Uterus (tissue), 4 donors: ENCODE measurements at places on chromosomes 16 and 17. TPM values are rescaled to one million over a fixed set of nuclear protein-coding genes. Genes with fewer than 3 reads are reported as not detected.
A peak's percentile ranks its signal among the peaks of the same experiment; 100 is the strongest.

DNA sequence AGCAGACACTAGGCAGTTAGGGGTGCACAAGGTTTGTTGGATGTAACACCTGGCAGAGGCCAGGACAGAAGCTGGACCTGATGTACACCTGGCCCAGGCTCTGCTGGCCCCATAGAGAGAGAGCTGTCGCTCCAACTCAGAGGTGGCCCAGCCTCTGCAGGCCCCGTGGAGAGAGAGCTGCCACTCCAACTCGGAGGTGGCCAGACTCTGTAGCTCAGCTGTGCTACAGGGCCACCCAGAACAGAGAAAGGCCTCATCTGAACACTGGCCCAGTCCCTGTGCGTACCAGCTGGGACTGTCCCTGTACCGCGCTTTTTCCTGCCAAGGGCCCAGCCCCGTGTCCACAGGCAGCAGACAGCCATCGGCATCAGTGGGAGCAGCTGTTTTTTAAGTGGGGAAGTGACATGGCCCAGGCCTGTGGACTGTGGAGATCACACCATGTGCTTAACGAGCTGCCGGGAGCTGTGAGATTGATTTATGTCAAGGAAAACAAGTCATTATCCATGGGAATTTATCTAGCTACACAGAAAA is 176.4 kb upstream of the CHMP6 start:
- no peaks in the 10 kb centered on the region for H3K27me3 ChIP-seq
- no peak overlapping the region for H3K27ac ChIP-seq
- DNase-seq, result no peak
- no peaks in the 10 kb centered on the region for H3K36me3 ChIP-seq
- no peaks in the 10 kb centered on the region for H3K4me1 ChIP-seq
- H3K4me3 ChIP-seq, result no peak overlapping the region

DNA sequence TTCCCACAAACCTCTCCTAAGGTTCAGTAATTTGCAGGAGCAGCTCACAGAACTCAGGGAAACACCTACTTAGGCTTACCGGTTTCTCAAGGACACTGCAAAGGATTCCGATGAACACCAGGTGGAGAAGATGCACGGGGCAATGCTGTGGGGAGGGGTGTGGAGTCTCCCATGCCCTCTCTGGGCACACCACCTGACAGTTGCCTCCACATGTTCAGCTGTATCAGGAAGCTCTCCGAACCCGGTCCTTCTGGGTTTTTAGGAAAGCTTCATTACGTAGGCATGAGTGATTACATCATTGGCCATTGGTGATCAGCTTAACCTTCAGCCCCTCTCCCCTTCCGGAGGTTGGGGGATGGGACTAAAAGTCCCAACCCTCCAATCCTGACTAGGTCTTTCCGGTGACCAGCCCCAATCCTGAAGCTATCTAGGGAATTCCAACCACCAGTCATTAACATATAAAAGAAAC is 21.6 kb downstream of the C17orf58 start:
- H3K27ac ChIP-seq, result no peak overlapping the region
- H3K27me3 ChIP-seq, result no peaks in the 10 kb centered on the region
- H3K4me3 ChIP-seq, result no peak overlapping the region
- DNase-seq, result no peak
- no peaks in the 10 kb centered on the region for H3K36me3 ChIP-seq

- peak overlapping the region; percentile 90 for H3K4me3 ChIP-seq
- no peaks in the 10 kb centered on the region for H3K27me3 ChIP-seq
- H3K4me1 ChIP-seq, result no peaks in the 10 kb centered on the region
- DNase-seq, result peak; percentile 99
Observed at GRCh38 chr17:77140166-77140877, 447 bp upstream of the SEC14L1 start.

- H3K4me3 ChIP-seq, result no peak overlapping the region
- H3K27ac ChIP-seq, result no peak overlapping the region
- H3K36me3 ChIP-seq, result no peaks in the 10 kb centered on the region
- H3K27me3 ChIP-seq, result no peaks in the 10 kb centered on the region
- no peaks in the 10 kb centered on the region for H3K4me1 ChIP-seq
Observed at GRCh38 chr16:24113115-24113745, 142.9 kb upstream of the CACNG3 start.

GRCh38 chr17:76386966-76387765 is 2.8 kb downstream of the SPHK1 start:
- no peak overlapping the region for H3K4me3 ChIP-seq
- DNase-seq, result no peak
- no peaks in the 10 kb centered on the region for H3K36me3 ChIP-seq
- H3K4me1 ChIP-seq, result peaks cover 25% of the 10 kb centered on the region
- H3K27me3 ChIP-seq, result peaks cover 17% of the 10 kb centered on the region

The PLA2G10 gene
- total RNA-seq, result not detected

GRCh38 chr17:19404264-19404663 is 6.8 kb upstream of the RNF112 start:
- no peak for DNase-seq
- no peak overlapping the region for H3K4me3 ChIP-seq
- H3K4me1 ChIP-seq, result peaks cover 7% of the 10 kb centered on the region

- no peak overlapping the region for H3K27ac ChIP-seq
- no peak overlapping the region for H3K4me3 ChIP-seq
- no peak for DNase-seq
- no peaks in the 10 kb centered on the region for H3K36me3 ChIP-seq
- H3K4me1 ChIP-seq, result no peaks in the 10 kb centered on the region
- H3K27me3 ChIP-seq, result no peaks in the 10 kb centered on the region
Observed at GRCh38 chr16:77169650-77170236, 21.2 kb upstream of the MON1B start.

GRCh38 chr16:9003763-9004162 is 40.1 kb upstream of the USP7 start:
- H3K27me3 ChIP-seq, result no peaks in the 10 kb centered on the region
- H3K4me1 ChIP-seq, result no peaks in the 10 kb centered on the region

The EFNB3 gene
- total RNA-seq, result 0.59 TPM

- no peaks in the 10 kb centered on the region for H3K36me3 ChIP-seq
- H3K4me3 ChIP-seq, result no peak overlapping the region
- no peaks in the 10 kb centered on the region for H3K27me3 ChIP-seq
- DNase-seq, result no peak
- no peak overlapping the region for H3K27ac ChIP-seq
- H3K4me1 ChIP-seq, result no peaks in the 10 kb centered on the region
Observed at GRCh38 chr17:21024024-21024423, 18.8 kb downstream of the USP22 start.
